ENCODE measurements at places on chromosomes 16 and 17.

DNA sequence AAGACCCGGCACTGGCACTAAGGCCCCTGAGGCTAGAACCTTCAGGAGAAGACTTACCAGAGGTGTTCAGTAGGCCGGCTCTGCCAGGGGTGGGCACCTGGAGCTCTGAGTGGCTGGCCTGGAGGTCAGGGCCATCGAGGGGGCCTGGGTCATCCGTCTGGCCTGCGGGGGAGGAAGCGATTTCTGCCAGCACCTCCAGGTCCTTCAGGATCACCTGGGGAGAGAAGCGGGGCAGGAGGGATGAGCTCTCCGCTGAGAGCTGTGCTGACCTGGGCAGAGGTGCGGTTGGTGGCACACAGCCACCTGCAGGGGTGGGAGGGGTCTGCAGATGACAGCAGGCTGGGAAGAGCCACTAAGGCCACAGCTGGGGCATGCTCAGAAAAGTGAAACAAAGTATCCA lies 56.6 kb downstream of the VAC14 start:
- DNase-seq: no peak

- DNase-seq: no peak
These were observed 49.9 kb downstream of the ADCY7 start for GRCh38 chr16:50316102-50316847.

- DNase-seq: no peak
These were observed 345.2 kb upstream of the TBX2 start for GRCh38 chr17:61054436-61054835.

- DNase-seq: no peak
These were observed 10.2 kb downstream of the RPRML start for GRCh38 chr17:46968896-46969295.

DNA sequence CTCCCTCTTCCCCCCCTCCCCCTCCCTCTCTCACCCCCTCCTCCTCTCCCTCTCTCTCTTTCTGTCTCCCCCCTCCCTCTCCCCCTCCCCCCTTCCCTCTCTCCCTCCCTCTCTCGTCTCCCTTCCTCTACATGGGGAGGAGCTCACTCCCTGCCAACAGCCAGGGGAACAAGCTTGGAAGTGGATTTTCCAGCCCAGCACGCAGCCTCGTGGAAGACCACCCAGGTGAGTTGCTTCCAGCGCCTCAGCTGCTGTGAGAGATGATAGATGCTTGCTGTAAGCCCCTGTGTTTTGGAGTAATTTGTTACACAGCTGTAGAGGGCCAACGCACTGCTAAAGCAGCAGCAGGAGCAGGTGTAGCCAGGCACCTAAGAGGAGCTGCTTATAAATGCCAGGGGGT lies 20.8 kb downstream of the ACTG1 start:
- DNase-seq: no peak

- DNase-seq: peak; percentile 24
These were observed 42.4 kb downstream of the AMFR start for GRCh38 chr16:56382901-56383355.

DNA sequence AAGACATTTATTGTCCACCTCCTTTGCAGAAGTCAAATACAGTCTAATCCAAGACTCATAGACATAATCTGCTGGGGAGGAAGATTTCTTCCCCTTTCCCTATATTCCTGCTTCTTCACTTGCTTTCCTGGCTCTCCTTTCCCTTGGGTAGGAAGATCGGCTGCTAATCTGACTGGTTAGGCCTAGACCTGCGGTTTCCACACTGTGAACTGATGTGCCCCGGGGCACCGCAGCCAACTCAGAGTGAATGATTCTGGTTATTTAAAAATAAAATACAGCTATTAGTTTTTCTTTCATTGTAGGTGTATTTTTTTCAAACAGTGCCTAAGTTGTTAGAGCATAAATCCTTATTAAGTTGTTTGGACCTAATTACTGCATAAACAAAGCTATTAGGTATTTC lies 78.9 kb downstream of the DNAH3 start:
- DNase-seq: no peak

- no peak for DNase-seq
These were observed 259.6 kb upstream of the KCNJ16 start for GRCh38 chr17:69815406-69815805.

DNA sequence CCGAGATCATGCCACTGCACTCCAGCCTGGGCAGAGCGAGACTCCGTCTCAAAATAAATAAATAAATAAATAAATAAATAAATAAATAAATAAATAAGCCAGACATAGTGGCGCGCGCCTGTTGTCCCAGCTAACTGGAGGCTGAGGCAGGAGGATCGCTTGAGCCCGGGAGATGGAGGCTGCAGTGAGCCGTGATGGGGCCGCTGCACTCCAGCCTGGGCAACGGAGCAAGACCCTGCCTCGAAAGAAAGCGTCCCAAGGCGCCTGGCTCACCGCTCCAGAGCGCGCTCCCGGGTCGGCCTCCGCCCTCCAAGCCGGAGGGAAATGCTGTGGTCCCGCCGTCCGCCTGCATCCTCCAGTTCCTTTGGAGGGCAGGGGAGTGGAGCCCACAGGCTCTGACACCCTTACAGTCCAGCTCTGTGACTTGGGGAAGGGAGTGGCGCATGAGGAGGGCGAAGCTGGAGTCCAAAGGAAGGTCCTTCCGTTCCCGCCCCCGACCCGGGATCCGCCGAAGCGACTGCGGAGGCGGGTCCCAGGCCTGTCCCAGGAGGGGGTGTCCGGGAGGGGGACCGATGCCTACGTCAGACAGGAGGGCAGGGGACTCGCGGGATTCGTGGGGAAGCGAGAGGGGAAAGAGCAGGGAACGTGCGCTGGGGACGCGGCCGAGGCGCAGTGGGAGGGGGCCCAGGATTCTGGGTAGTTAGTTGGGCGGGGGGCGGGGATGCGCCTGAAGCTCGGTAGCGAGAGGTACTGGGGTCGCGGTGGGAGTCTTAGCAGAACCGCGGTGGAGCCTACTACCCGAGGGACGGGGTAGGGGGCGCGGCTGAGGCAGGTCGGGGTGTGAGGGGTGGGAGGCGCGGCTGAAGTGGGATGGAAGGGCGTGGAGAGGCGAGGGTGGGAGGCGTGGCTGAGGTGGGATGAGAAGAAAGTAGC lies 8.4 kb upstream of the TRPV2 start:
- no peak for DNase-seq

DNA sequence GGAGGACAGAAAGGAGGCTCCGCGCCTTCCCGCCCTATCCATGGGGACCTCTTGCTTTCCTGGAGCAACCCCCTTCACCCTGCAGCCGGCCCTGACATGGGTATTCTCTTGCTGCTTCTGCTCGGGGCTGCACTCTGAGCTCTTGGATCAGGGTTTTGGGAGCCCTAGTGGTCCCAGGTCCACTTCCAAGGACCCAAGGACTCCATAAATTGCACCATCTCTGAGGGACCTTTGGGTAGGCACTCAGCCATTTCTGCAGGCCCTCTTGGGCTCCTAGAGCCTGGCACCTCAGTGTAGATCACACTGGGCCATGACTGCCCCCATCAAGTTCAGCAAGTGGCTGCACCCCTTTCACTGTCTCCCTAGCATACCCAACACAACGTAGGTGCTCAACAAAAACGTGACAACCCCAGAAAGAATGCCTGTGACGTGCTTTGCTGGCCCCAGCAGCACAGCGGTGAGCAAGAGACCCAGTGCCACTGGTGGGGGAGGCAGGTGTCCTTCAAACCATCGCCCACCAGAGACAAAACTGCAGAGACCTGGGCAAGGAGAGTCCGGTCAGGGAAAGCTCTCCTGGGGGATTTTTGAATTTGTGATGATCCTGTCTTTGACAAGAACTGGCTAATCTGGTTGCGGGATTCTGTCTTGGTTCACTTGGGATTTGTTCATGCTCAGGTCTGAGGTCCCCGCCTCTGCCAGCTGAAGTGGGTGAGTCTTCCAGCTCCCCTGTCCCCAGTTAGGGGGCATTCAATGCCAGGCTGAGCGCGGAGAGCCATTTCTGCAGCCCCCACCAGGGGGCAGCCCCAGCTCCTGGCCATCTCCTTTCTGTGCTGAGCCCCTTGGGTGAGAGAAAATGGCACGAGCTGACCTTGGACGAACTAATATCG lies 2.5 kb upstream of the RAB11FIP4 start:
- DNase-seq: no peak

- DNase-seq: no peak
These were observed 57.0 kb upstream of the INTS2 start for GRCh38 chr17:61984821-61985220.

GRCh38 chr17:58614859-58615459 lies 76.9 kb downstream of the TEX14 start:
- no peak for DNase-seq

- DNase-seq: no peak
These were observed 6.6 kb downstream of the NDRG4 start for GRCh38 chr16:58506241-58507194.

GRCh38 chr16:57804111-57804837 lies 2.0 kb upstream of the KIFC3 start:
- DNase-seq: no peak

- no peak for DNase-seq
These were observed 5.3 kb downstream of the SRCIN1 start for GRCh38 chr17:38600416-38600815.

GRCh38 chr17:4751932-4752331 lies 12.2 kb upstream of the CXCL16 start:
- DNase-seq: no peak

- DNase-seq: no peak
These were observed 167.1 kb downstream of the HAPSTR1 start for GRCh38 chr16:9258423-9259051.

- no peak for DNase-seq
These were observed 21.1 kb downstream of the CACNG4 start for GRCh38 chr17:66985338-66986237.

GRCh38 chr17:951325-952132 lies 28.0 kb downstream of the NXN start:
- DNase-seq: peak; percentile 94

DNA sequence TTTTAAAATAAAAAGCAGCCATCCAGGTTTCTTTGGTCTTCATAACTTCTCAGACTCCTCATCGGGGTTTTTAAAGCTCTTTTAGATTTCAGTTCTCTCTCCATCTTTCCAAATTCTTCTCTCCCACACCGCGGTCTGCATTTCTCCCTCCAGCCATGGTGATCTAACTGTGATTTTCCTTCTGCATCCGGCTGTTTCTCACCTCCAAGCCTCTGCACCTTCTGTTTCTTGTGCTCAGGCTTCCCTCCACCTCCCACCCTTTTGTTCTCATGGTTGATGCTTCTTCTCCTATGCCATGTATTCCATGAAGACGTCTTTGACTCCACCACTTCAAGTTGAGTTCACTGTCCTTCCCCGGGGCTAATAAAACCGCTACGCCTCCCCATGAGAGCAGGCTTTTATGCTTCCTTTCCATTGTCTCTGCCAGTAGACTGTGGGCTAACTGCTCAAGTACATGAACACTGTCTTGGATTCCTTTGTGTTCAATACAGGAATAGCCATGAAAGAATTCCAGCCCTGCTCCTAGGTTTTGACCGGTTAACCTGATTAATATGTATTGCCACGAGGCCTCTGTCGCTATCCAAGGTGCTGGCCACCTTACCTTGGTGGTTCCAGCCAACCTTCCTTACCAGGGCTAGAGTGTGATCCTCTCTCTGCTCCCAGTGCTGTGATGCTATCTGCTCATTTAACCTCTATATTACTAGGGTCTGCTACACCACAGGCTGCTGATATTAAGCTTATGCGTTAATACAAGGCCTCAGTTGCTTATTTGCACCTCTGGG lies 625.1 kb downstream of the HS3ST4 start:
- DNase-seq: no peak

- no peak for DNase-seq
These were observed 24.4 kb downstream of the NAA60 start for GRCh38 chr16:3467921-3468320.

DNA sequence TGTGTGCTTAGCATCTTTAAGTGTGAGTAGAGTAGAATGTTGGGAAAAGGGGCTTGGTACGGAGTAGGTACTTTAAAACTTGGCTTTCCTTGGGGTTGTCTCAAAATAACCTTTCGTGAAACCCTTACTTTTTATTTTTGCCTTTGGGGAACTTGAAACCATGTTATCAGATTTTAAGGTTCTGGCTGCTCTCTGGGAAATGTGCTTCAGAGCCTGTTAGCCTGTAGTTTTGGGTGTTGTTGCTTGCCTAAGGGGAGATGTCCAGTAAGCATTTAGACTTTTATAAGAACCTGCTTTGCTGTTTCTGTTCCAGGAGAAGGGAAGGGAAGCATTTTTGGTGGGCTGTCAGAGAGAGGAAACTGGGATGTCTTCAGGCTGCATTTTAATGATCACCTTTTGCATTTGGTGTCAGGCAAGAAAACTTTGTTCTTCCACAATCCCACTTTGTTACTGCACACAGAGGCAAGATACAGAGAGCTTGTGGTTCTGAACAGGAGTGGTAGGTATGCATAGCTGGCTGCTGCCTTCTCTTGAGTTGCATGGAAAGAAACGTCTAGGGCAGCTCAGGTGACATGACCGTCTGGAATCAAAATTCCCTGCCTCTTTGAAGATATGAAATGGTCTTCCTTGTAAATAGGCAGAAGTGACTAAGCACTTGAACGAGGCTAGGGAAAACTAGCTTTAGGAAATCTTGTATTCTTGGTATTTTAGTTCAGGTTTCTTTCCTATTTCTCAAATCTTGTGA lies 1.7 kb downstream of the RABEP1 start:
- no peak for DNase-seq

Data from RCC 7860 (cell line).